Activated T-cell treated with anti-CD3 and anti-CD28 coated beads, Interleukin-2, amount 50 U/mL, for 24 hours (primary cell): ENCODE measurements at places on chromosomes 16 and 17.

- peak; percentile 67 for DNase-seq
Measured at GRCh38 chr17:58333736-58334207, 5.2 kb upstream of the TSPOAP1 start.

GRCh38 chr17:66850692-66851091 lies 15.8 kb downstream of the CACNG5 start:
- no peak for DNase-seq

GRCh38 chr16:75326333-75326732 lies 74.9 kb upstream of the BCAR1 start:
- DNase-seq, result no peak

DNA sequence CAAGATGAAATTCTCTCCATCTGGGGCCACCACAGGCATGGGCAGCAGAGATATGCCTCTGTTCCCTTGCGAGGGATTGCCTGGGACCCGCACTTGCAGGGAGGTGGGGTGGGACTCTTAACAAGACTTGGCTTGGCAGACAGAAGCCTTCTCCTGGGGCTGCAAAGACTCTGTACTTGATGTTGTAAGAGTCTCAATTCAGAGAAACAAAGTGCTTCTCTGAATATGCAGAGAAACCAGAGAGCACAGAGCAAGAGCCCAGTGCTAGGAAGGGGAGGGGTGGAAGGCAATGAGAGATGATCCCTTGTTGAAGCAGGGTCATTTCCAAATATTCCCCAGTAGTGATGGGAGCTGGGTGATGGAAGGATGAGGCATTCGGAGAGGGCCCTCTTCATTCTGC lies 2.2 kb downstream of the MMP28 start:
- DNase-seq, result no peak

GRCh38 chr17:80796430-80796861 lies 195.2 kb upstream of the CHMP6 start:
- peak; percentile 34 for DNase-seq

GRCh38 chr16:85199069-85199725 lies 86.9 kb upstream of the CIBAR2 start:
- DNase-seq, result no peak

GRCh38 chr16:48004141-48004695 lies 151.6 kb downstream of the ABCC12 start:
- DNase-seq, result no peak

- DNase-seq, result no peak
Measured at GRCh38 chr16:69017036-69017783, 88.2 kb upstream of the HAS3 start.

DNA sequence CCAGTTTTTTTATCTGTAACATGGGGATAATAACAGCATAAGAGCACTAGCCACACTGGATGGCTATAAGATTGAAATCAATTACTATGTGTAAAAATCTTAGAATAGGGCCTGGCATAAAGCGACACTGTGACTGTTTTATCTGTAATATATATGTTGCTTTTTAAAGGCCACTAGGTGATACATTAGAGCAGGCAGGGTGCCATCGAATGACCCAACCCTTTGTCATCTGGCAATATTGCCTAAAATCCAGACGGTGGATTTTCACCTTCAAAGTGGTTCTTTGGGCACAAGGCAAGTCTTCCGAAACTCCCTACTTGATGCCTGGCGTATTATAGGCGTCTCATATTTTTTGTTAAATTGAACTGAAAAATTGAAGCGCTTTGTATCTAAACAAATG lies 69.1 kb downstream of the PRKCA start:
- no peak for DNase-seq

DNA sequence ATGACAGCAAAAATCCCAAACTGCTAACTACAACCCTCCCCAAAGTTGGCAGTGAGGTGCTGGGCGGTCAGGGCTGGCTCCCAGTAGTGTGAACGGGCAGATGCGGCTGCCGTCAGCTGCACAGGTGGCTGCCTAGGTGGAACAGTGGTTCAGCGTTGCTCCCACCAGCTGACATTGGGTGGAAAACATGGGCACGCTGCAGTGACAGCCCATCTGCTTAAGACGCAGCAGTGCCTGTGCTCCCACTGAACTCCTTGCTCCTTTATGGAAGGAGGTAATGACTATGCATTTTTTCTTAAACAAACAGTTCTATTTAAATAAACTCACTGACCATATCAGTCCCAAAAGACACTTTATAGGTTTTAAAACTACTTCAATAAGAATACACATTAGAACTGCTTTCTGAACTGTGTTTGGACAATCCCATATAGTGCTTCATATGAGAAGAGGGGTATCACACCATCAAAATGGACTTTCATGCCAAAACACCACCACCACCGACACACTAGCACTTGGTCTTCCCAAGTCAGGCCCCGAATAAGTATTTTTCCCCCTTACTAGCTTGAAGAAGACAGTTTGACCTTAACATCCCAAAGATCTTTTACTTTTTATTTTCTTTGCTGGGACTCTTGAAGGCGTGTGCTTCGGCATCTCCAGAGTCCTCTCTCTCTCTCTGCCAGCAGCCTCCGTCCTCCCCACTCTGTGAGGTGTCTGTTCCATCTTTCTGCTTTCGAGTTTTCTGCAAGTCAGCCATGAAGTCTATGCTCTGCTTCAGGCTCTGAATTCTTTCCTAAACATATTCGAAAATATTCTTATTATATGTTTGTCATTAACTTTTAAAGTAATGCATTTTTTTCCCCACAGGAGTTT lies 34.4 kb downstream of the BRD7 start:
- no peak for DNase-seq

DNA sequence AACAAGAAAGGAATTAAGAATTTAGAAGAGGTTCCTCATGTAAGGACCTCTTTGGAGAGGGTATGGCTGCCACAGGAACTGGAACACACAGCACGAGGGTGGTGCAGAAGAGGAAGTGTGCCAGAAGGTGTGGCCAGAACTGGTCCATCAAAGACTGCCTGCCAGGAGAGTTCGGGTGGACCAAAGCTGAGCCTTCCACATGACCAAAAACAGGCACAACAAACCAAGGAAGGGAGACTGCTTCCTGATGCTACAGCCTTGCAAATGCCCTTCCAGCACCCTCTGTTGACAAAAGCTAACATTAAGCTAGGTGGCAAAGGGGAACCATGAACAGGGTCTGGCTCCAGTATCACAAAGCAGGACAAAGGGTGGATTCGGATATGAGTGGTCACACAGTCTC lies 125.8 kb upstream of the TMEM97 start:
- no peak for DNase-seq
